ENCODE measurements at places on chromosomes 7 and 10.

DNA sequence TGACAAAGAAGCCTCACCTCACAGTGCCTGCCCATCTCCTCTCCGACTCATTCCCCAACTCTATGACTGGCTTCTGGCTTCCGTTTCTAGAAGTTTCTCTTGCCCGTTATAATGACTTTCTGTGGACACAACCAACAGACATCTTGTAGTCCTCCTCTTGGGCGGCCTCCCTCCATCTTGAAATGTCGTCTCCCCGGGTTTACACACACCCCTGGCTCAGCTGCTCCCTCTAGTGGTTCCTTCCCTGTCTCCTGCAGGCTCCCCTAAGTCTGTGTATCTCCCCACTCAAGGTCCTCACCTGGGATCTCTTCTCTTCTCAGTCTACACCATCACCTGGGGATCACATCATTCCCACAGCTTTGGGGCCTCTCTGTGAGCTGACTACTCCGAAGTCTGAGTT lies 123.4 kb upstream of the NEBL start:
- no peak for DNase-seq

DNA sequence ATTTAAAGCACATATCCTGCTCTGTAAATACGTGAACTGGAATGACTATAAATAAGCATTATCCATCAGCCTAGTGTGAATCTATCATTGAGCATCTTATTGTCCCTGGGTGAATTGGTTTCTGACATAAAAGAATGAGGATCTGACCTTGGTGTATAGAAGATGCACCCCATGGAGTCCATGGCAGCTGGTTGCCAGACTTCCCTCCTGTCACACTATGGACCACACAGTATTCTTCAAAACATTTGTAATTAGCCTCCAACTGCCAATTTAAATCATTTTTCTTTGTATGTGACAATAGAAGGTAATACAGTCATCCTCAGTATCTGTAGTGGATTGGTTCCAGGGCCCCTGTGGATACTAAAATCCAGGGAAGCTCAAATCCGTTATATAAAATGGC lies 238.1 kb upstream of the ZWINT start:
- DNase-seq: no peak

- no peak for DNase-seq
Observed at GRCh38 chr7:3154881-3155494, 111.3 kb upstream of the CARD11 start.

DNA sequence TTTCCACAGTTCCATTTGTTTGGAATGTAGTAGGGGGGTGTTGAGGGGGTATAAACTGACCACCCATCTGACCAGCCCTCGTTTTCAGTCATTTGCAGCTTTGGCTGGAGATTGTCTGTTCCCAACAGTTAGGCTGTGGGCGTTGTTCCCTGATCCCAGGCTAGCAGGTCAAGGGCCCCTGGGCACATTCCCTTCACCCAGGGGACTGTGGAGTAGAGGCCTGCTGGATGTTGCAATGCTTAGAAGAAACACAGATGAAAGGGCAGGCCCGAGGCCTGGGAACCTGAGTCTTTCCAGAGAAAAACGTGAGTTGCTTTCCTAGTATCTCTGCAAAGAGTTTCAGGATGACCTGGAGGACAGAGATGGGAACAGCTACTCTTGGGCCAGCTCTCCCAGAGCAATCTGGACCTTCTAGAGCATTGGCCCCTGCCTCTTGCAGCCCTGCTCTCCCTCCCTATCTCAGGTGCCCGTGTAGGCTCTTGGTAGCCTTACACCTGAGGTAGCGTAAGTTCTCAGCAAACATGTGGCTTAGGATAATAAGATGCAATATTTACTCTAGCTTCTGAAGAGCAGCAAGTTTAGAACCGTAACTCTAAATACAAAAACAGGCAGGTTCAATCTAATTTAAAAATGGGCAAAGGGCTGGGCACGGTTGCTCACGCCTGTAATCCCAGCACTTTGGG lies 99.4 kb upstream of the EFCAB10 start:
- peak; percentile 59 for DNase-seq

DNA sequence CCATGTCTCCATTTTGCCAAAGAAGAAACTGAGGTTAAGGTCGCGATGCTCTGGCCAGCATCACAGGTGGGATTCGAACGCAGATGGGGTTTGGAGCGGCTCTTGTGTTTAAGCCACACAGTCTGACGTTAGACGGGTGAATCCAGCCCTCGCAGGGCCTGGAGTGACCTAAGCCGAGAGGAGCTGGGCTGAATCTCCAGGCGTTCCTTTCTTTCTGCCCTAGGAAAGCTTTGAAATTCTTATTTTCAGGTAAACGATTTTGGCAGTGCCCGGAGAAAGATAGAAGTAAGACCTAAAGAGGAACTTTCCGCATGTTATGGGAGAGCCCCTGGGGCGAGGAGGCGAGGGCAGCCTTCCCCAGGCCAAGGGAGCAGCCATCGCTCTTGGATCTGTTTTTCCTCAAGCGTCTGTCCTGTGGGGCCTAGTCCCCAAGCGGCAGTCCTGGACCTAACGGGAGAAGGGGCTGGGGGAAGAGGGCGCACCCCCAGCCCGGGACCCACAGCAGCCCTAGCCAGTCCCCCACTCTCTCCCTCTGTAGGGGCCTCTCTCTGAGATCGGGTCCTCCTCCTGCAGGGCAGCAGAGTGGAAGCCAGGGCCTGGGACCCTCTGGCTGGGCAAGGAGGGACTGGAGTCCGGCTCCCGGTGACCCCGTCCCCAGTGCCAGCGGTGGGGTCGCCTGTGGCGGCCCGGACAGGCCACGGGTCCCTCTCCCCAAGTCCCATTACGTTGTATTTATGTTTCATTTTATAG lies 8.9 kb upstream of the LBX1 start:
- DNase-seq: peak; percentile 17

DNA sequence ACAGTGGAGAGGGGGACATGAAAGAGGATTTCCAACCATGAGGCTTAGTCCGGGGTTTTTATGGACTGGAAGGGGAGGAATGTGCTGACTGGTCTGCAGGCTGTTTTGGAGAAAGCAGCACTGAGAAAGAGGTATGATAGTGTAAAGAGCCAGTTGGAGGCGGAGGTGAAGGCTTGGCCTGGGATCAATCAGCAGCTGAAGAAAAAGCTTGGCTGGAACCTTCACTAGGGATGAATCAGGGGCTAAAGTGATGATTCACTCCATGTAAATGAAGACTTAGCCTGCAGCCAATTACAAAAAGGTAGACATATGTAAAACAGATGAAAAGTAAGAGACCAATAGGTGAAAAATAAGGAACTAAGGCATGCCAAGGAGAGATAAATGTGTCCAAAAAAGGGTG lies 1382.6 kb downstream of the GATA3 start:
- DNase-seq: no peak

DNA sequence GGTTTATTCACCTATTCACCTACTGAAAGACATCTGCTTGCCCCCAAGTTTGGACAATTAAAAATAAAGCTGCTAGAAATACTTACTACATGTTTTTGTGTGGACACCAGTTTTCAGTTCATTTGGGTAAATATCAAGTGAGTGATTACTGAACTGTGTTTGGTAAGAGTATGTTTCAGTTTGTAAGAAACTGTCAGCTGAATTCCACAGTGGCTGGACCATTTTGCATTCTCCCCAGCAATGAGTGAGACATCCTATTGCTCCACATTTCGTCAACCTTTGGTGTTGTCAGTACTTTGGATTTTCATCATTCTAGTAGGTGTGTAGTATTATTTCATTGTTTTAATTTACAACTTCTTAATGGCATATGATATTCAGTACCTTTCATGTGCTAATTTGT lies 17.4 kb upstream of the IKZF1 start:
- no peak for DNase-seq

DNA sequence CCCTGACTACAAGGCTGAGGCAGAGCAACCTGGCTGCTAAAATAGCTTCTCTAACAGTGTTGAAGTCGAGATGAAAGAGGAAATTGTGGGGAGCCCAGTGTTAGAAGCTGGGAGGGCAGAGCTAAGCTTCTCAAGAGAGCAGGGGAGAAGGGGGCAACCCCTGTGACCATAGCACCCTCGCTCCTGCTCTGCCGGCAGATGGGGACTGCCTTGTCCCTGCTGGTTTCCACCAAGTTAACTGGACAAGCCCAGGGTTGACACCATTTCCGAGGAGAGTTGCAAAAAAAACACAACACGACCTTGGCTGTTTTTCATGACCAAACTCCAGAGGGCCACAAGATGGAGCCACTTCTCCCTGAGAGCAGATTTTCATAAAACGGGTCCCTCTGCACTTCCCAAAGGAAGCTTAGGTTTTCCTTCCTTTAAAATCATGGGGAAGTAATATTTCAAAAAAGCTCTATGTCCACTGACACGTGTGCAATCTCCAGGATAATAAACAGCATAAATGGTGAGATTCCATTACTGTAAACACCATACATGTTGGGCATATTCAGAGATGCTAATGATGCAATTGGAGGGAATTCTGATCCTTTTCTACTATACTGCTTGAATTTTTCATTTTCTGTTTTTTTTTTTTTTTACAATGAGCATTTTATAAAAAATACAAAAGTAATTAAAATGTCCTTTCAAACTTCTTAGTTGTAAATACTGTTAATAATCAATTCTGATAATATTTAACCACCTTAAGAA lies 140.4 kb downstream of the PIP4K2A start:
- DNase-seq: no peak

GRCh38 chr7:136034132-136034531 lies 57.0 kb upstream of the MTPN start:
- DNase-seq: no peak

- no peak for DNase-seq
Observed at GRCh38 chr7:127396184-127396583, 3.7 kb upstream of the ZNF800 start.

DNA sequence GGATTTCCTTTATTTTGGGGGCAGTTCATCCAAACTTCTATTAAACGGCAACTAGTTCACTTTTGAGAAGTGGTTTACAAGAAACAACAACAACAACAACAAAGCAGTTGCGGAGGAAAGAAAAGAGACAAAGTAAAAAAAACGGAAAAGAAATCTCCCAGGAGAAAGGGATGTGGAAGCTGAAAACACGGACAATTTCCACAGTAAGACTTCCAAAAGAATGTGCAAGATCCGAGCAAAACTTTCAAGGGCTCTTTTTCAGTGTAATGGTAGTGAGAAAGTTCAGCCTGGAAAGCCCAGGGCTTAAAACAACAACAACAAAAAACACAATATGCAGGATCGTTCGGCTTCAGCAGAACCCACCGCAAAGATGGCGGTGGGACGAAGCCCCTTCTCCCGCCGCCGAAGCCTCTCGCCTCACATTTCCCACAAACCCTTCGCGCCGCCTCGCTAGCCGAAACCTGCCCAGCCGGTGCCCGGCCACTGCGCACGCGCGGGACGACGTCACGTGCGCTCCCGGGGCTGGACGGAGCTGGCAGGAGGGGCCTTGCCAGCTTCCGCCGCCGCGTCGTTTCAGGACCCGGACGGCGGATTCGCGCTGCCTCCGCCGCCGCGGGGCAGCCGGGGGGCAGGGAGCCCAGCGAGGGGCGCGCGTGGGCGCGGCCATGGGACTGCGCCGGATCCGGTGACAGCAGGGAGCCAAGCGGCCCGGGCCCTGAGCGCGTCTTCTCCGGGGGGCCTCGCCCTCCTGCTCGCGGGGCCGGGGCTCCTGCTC lies at the start of gene TNKS2:
TSS of gene TNKS2 (plus strand) at position 553 of the 775 bp plus-strand sequence. CDS start 265 bp downstream, outside the sequence.
- DNase-seq: peak; percentile 97

- no peak for DNase-seq
Observed at GRCh38 chr10:57008189-57008588, 647.1 kb upstream of the ZWINT start.

DNA sequence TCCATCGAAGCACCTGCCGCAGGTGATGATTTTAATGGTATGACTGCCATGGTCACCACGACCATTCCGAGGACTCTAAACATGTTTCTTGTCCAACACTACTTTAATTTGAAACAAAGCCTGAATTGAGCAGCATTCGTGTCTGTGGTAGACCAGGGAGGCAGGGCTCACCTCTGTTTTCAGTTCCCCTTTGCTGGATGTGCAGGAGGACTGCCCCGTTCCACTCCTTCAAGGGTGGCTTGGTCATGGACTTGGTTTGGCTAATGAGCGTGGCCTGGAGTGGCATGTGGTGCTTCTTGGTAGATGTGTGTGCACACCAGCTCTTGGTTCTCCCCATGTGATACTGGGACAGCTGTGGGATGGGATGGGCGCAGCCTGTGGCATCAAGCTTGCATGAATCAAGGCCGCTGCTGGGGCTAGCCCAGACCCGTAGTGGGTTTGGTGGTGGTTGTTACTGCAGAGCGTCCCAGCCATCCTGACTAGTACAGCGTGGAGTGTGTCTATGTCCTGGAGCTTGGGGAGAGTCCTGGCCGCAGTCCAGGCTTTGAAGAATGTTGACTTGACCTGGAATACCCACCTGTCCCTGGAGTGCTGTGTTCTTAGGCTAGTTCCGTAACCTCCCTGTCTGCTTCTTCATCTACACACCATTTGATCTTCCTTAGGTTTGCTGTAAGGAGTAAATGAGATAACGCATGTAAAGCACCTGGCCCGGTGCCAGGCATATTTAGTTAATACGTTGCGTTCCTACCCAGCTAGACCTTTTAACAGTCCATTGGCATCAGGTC lies 34.8 kb downstream of the MGMT start:
- DNase-seq: no peak

GRCh38 chr7:36985316-36985715 lies 261.0 kb upstream of the AOAH start:
- DNase-seq: no peak

DNA sequence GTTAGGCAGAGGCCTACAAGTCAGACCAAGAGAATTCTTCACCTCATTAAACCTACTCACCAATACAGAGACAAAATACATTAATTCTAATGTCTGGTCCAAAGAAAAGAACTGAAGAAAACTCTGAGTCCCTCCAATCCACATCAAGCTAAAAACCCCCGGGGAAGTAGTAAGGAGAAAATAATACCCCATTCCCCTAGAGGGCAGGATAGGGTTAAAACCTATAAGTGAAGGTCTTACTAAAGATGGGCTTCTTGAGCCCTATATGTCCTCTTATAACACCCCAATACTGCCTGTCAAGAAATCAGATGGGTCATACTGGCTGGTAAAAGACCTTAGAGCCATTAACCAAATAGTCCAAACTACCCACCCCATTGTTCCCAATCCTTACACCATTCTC lies 141.3 kb upstream of the TMEM106B start:
- DNase-seq: no peak

DNA sequence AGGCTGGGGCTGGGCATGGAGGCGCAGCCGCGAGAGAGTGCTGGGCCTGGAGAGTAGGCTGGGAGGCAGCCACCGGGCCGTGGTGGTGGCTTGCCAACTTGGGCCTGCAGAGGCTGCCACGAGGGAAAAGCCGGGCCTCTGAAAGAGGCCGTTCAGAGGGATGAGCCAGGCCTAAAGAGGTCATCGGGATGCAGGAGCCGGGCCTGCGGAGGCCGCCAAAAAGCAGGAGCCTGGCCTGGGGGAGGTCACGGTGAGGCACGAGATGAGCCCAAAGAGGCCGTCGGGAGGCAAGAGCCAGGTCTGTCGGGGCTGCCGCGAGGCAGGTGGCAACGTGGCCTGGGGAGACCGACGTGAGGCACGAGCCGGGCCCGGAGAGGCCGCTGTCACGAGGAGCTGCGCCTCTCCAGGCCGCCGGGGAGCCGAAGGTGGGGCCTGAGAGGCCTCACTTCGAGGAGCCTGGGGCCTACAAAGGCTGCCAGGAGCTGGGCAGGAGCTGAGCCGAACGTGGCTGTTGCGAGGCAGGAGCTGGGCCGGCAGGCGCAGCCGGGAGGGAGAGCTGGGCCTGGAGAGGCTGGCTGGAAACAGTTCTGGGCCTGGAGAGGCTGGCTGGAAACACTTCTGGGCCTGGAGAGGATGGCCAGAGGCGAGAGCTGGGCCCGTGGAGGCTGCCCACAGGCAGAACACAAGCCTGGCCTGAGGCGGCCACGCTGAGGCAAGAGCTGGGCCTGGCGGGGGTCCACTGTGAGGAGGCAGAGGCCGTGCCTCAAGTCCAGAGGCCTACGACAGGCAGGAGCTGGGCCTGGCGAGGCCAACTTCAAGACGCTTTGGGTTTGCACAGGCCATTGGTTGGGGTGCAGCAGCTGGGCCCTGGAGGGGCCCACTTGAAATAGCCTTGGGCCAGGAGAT lies 24.6 kb downstream of the MDH2 start:
- no peak for DNase-seq

Data from Right ventricle myocardium superior (tissue), 1 donor.